ENCODE measurements at places on chromosomes 16 and 17. TPM values are rescaled to one million over a fixed set of nuclear protein-coding genes. Genes with fewer than 3 reads are reported as not detected.

GLIS2 gene
- total RNA-seq, result 0.52 TPM

AARSD1 gene
- total RNA-seq, result 43.1 TPM

TSC2 gene
- 63.9 TPM for total RNA-seq

TBC1D3I gene
- total RNA-seq, result 0.14 TPM

CPNE7 gene
- 6.2 TPM for total RNA-seq

GPR142 gene
- total RNA-seq, result not detected

SLC47A2 gene
- total RNA-seq, result not detected

CHST4 gene
- total RNA-seq, result not detected

PPY gene
- 0.90 TPM for total RNA-seq

FOXN1 gene
- not detected for total RNA-seq

TSEN54 gene
- 39.7 TPM for total RNA-seq

BCL6B gene
- total RNA-seq, result 1.3 TPM

SRCIN1 gene
- total RNA-seq, result 0.92 TPM

NFATC2IP gene
- total RNA-seq, result 64.6 TPM

DRC7 gene
- not detected for total RNA-seq

KRT15 gene
- not detected for total RNA-seq

SSTR5 gene
- not detected for total RNA-seq

YPEL2 gene
- 7.6 TPM for total RNA-seq

CCDC144A gene
- total RNA-seq, result 5.4 TPM

ZG16B gene
- total RNA-seq, result 3.0 TPM

MT1F gene
- 9.2 TPM for total RNA-seq

RAB34 gene
- total RNA-seq, result 4.9 TPM

DHX58 gene
- total RNA-seq, result 38.4 TPM

KRT23 gene
- total RNA-seq, result not detected

PLCG2 gene
- total RNA-seq, result 8.3 TPM

TMEM114 gene
- not detected for total RNA-seq

KRTAP9-8 gene
- total RNA-seq, result not detected

ZNF18 gene
- 6.5 TPM for total RNA-seq

PIRT gene
- not detected for total RNA-seq

DPEP3 gene
- total RNA-seq, result not detected

KRTAP16-1 gene
- not detected for total RNA-seq

GNG13 gene
- not detected for total RNA-seq

NHLRC4 gene
- 0.31 TPM for total RNA-seq
